ENCODE measurements at places on chromosomes 5 and 9.
A peak's percentile ranks its signal among the peaks of the same experiment; 100 is the strongest.

GRCh38 chr5:19782566-19782965 is 205.4 kb downstream of the CDH18 start:
- DNase-seq = no peak

DNA sequence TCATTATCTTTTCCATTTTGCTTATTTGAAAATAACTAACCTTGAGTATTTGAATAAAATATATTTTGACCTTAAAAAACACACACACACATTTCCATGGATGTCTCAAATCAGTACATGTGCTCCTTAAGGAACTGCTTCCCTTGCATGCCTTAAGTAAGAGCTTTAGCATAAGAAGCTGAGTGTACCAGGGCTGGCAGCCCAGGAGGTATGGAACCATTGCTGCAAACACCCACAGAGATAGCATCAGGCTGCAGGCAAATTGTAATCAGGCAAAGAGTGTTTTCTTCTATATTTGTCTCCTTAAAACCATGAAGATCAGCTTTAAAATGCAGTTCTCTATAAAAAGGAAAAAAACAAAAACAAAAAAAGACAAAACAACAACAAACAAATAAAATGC is 160.6 kb downstream of the PLK2 start:
- DNase-seq = no peak

DNA sequence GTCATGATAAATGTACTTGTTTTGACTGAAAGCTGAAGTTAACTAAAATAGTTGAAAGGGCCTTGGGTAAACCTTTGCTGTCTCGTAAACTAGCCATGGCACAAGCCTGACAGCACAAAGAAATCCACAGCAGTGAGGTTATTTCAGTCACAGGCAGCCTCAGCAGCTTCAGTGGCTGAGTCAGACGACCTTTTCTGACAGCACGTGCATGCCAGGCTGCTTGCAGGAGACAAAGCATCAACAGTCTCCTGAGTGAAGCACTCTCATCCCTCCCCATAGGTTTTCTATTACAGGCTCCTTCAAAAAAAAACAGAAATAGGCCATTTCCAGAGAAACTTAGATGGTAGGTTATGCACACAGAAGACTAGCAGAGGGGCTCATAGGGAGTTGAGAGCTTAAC is 34.6 kb downstream of the OXCT1 start:
- DNase-seq = no peak

GRCh38 chr5:149598966-149599365 is 17.7 kb downstream of the ARHGEF37 start:
- DNase-seq = no peak

GRCh38 chr9:76528642-76529190 is 69.7 kb downstream of the GCNT1 start:
- DNase-seq = no peak

DNA sequence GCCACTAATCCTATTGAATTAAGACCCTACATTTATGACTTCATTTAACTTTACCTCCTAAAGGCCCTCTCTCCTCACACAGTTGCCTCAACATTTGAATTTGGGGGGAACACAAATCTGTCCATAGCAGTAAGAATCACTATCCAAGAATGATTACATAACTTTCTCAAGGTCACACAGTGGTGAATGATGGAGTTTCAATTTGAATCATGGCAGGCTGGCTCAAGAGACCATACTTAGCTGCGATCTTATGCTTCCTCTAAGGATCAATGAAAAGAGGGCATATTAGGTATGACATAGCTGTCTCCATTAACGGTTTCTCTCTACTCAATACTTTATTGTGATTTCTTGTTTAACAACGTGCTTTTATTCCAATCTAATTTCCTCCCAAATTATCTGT is 44.1 kb upstream of the PDE4D start:
- no peak for DNase-seq

- DNase-seq = peak; percentile 45
These were observed 11.8 kb downstream of the TRUB2 start for GRCh38 chr9:128310461-128310860.

DNA sequence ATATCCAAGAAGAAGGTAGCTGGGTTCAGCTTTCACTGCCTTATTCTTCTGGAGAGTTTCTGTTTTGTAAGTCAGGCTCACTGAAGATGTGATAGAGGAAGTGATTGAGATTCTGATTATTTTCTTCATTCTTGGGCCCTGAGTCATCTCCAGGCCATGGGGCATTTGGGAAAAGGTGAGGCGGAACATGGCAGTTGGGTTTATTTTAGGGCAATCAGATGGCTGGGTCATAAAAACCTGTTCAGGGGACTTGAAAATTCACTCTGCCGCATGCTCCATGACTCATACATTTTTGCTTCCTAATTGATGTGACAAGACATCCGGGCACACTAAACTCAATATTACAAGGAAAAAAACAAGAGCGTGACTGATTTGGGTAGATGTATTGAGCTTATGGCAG is 265.7 kb upstream of the KLF4 start:
- DNase-seq = no peak

DNA sequence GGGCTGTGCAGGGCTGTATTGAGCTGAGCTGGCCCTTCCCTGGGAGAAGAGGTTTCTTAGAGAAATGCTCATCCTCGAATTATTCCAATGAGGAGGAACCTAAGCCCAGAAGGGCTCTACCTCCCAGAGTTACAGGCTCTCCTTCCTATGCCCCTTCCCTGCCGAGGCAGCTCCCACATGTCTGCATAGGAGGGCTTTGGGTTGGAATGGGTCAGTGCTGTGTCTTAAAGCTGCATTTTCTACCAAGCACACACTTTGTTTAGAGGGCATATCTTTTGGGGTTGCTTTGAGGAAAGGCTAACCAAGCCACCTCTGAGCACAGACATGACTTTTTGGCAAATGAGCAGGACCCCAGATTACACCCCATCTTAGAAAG is 9.1 kb downstream of the NEK6 start:
- DNase-seq = no peak

GRCh38 chr5:68720884-68721610 is 372.8 kb upstream of the SLC30A5 start:
- DNase-seq = no peak

GRCh38 chr5:107418902-107419301 is 251.8 kb downstream of the EFNA5 start:
- no peak for DNase-seq

DNA sequence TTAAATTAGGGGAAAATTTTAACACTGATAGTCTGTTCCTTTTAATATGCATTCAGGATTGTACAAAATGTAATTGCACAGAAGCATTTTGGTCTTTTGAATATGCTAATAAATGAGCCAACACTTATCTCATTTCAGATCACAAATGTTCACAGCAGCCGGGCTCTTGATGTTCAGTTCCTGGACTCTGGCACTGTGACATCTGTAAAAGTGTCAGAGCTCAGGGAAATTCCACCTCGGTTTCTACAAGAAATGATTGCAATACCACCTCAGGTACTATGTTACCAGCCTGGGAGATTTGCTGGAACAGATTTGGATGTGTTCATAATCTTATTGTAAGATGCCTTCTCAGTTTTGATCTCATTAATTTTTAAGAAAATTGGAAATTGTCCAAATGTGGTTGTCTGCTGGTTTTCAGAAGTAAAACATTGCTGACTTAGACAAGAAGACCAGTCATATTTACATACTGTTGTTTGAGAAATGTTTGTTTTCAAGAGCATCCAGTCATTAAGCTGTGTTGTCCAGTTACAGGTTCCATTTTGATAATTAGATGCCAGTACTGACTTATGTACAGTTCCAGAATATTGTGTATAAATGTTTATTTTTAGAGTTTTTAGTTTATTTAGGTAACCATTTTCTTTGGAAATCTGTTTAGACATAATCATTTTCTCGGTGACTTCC is 23.0 kb upstream of the TMOD1 start:
- DNase-seq = no peak

- no peak for DNase-seq
These were observed 282.9 kb downstream of the SLF1 start for GRCh38 chr5:94901191-94901979.

DNA sequence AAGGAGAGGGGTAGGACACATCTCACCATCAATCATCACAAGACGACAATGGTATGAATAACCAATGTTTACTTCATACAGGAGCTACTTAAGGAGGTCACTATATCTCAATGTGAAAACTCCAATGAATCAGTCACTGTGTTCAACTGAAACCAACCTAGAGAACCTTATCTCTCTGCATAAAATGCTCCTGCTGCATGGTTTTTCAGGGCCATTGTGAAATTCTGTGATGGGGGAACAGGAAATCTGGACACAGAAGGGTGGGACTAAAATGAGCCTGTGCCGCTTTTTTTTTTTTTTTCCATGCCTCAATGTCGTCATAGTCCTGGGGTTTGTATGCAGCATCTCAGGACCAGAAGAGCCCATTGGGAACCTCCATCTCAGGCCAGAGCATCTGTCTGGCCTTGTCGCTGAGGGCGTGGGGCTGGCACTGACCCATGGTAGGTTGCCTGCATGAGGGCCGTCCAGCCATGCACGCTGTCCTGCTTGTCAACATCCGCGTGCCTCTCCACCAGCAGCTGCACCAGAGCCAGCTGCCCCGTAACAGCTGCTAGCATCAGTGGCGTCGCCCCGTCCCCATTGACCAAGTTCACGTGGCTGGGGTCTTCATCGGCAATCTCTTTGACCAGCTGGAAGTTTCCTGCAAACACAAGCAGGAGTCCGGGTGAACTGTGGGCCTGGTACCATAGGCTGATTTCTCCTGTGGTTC is 12.7 kb downstream of the ANKS6 start:
- DNase-seq = no peak

GRCh38 chr5:116370886-116371285 is 203.7 kb downstream of the SEMA6A start:
- no peak for DNase-seq

GRCh38 chr5:62309107-62309506 is 3.1 kb downstream of the KIF2A start:
- no peak for DNase-seq

- peak; percentile 39 for DNase-seq
These were observed 110.9 kb upstream of the BASP1 start for GRCh38 chr5:17106521-17106920.

DNA sequence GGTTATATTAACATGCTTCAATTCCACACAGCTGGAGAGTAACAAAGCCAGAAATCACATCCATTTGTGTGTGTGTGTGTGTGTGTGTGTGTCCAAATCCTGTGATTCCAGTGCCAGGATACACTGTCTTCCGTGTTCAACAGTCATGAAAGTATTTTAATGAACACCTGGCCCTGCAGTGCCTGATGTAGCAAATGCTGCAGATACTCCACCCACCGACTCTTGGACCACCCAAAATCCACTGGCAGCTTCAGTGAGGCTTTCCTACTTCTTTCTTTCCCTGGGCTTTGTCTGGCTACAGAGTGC is 13.1 kb upstream of the INSYN2B start:
- DNase-seq = no peak

DNA sequence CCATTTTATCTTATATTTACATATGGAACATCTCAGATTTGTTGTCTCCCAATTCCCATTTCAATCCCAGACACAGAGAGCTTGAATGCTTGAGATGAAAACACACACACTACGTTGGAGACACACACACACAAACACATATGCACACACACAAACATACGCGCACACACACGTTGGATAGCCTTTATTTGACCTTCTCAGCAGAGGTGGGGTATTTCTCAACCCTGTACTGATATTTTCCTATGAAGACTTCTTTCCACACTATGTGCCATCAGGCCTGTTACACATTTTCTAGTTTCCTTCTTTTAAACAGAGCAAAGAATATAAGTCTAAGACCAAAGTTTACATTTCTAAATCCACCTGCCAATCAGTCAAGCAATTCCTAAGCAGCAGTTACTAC is 291.0 kb downstream of the TAF11L14 start:
- no peak for DNase-seq

GRCh38 chr9:72460342-72461312 is 60.8 kb upstream of the TMC1 start:
- DNase-seq = no peak
